Activated gamma-delta T cell treated with Interleukin-2 at 50 U/mL for 16 hours (primary cell): ENCODE measurements at places on chromosomes 1 and 21.

DNA sequence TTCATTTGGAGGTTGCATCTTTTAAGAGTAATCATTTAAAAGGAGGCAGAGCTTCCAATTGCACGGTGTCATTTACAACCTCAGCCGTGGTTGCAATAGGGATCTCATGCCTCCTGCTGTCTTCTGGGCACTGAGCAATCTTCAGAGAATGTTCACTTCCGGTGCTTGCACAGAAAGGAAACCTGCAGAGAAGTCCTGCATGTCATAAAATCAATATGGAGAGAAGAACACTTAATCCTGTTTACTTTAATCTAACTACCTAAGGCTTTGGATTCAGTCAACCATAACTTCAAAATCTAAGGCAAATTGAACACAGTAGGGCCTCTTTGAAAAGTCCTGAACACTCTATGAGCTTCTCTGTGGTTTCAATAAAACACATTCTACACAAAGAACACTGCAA is 11.3 kb upstream of the MAP10 start:
- DNase-seq, result no peak

GRCh38 chr1:84467298-84467697 is 11.8 kb upstream of the RPF1 start:
- DNase-seq, result no peak

GRCh38 chr21:45821315-45821962 is 160.1 kb upstream of the COL6A1 start:
- no peak for DNase-seq

GRCh38 chr21:22516230-22516629 is 1518.0 kb downstream of the NCAM2 start:
- no peak for DNase-seq

DNA sequence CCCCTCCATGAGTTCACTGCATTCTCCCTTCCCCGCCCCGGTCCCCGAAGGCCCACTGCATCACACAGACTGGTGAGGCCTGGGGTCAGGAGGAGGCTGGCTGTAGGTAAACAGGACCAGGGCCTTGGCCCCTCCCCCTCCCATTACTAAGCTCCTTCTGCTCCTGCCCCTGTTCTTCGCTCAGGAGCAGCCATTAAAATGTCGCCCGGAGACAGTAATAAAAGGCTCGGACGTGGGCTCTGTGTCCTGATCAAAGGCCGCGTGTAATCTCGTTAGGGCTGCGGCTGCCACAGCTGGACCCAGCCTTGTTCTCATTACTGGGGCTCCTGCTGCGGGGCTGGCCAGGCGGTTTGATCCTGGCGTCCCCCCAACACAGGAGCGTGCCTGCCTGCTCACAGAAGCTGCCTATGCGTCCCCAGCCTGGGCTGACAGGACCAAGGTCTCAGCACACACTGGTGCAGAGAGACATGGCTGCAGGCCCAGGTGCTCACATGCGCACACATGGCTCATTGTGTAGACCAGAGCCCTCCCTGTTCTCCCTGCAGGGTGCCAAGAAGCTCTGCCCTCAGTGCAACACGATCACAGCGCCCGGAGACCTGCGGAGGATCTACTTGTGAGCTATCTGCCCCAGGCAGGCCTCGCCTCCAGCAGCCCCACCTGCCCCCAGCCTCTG is 24.0 kb downstream of the TMEM53 start:
- no peak for DNase-seq

- DNase-seq, result no peak
Observed at GRCh38 chr1:15062479-15063099, 91.0 kb upstream of the TMEM51 start.
